Stomach (tissue), 19 donors: ENCODE measurements at places on chromosomes 7 and 10.
A peak's percentile ranks its signal among the peaks of the same experiment; 100 is the strongest.

DNA sequence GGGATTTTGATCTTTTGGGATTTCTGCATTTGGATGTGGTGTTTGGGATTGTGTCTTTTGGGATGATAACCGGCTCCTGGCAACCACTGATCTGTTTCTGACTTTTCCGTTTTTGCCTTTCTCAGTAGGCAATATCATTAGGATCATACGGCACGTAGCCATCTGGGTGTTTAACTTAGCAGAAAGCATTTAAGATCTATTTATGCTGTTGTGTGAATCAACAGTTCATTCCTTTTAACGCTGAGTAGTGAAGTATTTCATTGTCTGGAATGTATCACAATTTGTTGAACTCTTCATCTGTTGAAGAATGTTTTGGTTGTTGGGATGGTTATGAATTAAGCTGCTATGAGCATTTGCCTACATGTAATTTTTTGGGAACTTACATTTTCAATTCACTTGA, 459.6 kb downstream of the SDK1 start:
- peak; percentile 12 for DNase-seq

DNA sequence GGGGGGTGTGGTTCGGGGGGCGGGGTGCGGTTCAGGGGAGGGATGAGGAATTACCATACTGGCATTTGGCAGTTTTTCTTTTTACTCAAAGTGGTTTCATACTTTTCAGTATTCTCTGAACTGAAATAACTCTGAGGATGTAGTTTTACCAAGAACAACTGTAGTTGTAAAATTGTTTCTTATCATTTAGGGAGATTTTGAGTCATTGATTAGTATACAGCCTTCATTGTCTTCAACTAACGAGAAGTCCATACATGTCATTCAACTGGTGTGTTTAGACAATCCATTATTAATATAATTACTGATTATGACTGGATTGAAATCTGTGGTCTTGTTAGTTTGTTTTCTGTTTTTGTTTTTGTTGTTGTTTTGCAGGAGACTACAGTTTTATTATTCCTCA, 40.8 kb downstream of the COPG2 start:
- no peak for DNase-seq

GRCh38 chr7:30880125-30880720, 31.4 kb upstream of the AQP1 start:
- no peak for DNase-seq

GRCh38 chr10:94035982-94036765, 42.4 kb downstream of the PLCE1 start:
- DNase-seq, result no peak

- DNase-seq, result no peak
Observed at GRCh38 chr7:127862525-127862924, 168.7 kb downstream of the LRRC4 start.

GRCh38 chr7:22584179-22584578, 84.2 kb upstream of the STEAP1B start:
- no peak for DNase-seq

GRCh38 chr7:133114519-133114918, 32.6 kb upstream of the CHCHD3 start:
- no peak for DNase-seq

- DNase-seq, result no peak
Observed at GRCh38 chr10:2476812-2477553, 590.4 kb upstream of the PFKP start.

GRCh38 chr7:131007439-131008330, 273.7 kb upstream of the KLF14 start:
- peak; percentile 73 for DNase-seq

DNA sequence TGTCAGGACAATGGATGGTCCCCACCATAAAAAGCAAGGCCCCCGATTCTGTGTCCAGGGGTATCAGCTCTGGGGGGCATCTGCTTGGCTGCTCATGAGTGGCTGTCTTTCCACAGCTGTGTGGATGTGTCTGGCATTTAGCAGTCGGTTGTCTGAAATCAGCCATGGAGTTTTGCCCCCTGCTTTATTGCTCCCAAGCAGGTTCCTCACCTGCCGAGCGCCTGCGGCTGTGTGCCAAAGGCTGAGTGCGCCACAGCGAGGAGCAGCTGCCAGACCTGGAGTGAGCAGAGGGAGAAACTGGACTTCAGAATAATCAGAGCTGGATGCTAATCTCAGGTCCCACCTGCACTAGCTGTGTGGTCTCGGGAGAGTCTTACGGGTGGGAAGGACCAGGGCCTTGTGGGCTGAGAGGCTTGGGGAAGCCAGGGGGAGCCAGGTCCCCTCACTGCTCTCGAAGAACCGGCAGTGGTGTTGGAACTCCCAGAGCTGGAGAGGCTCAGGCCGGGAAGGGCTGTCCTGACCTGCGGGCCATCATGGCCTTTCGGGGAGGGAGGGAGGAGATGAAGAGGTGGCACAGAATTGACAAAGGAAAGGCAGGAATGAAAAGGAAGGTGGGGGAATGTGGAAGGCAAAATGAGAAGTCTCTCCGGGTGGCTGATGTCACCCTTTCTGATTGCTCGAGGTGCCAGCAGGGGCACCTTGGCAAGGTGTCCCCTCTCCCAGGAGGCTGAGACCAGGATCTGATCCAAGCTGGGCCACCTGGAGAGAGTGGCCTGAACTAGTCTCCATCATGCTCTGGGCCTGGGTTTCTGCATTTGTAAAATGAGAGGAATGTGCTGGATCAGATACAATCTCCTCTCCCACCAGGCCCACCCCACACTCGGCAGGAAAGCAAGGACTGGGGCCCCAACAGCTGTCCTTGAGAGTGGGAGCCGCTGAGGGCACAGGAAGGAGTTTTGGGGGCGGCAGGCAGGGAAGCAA, 30.2 kb upstream of the LEP start:
- DNase-seq, result no peak

DNA sequence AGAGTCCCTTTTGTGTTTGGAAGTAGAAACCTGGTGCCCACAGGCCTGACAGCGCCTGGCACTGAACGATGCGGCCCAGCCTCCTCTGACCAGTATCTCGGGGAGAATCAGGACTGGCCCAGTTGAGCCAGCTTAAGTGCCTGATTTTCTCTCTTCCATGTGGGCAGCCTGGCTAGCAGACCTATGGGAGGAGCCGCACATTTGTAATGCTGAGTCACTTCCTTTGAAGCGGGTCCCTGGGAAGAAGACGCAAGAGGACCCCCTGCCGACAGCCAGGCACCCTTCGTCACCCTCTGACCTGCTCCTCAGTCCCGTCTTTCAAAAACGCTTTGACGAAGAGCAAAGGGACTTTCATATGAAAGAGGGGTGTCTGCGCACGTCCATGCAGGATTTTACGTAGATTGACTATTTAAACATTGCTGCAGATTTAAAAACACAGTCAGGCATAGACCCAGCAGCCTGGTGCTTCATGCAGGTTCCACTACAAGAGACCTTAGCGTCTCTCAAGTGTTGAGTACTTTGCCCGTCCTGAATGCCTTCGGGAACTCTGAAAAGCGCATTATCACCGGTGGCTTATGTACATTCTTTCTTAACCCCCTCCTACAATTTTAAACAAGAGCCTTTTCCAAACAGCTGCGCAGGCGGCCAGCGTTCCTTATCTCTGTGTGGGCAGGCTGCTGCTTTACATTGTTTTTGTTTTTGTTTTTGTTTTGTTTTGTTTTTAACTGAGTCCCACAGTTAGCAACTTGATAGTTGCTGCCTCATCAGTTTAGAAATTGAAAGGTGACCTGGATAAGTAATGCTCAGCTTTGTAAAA, 36.5 kb upstream of the AP5Z1 start:
- peak; percentile 36 for DNase-seq

DNA sequence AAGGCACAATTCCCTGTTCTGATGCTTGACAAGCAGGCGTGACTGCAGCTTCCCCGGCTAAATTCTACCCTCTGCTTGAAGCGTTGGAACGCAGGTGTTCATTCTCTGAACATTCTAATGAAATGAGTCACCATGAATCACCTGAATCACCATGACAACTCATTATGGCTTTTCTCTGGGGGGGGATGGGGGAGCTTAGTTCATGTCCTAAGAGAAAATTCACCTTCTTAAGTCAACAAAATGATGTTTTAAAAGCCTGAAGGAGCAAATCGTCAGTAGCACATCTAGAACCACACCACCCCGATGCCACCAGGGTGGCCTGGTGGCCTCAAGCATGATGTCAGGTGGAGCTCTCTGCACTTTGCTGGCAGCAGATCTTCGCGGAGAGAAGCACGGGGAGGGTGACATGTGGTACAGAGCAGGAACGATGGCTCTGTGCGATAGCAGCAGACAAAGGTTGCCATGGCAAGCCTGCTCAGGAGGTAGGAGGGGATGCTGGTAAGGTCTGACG, 33.7 kb downstream of the DDC start:
- DNase-seq, result no peak
